GM12891 (cell line): ENCODE measurements at places on chromosomes 16 and 17.

DNA sequence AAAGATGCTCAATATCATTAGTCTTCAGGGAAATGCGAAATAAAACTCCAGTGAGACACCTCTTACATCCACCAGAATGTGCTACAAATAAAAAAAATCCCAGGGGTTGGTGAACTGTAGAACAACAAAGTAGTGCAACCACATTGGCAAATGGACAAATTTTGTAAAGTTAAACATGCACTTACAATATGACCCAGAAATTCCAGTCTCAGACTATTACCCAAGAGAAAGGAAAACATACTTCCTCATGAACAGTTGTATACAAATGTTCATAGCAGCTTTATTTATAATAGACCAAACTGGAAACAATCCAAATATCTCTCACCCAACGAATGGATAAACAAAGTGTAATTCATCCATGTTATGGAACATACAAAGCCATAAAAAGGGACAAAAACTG, 239.5 kb downstream of the ABCC12 start:
- DNase-seq, result no peak

DNA sequence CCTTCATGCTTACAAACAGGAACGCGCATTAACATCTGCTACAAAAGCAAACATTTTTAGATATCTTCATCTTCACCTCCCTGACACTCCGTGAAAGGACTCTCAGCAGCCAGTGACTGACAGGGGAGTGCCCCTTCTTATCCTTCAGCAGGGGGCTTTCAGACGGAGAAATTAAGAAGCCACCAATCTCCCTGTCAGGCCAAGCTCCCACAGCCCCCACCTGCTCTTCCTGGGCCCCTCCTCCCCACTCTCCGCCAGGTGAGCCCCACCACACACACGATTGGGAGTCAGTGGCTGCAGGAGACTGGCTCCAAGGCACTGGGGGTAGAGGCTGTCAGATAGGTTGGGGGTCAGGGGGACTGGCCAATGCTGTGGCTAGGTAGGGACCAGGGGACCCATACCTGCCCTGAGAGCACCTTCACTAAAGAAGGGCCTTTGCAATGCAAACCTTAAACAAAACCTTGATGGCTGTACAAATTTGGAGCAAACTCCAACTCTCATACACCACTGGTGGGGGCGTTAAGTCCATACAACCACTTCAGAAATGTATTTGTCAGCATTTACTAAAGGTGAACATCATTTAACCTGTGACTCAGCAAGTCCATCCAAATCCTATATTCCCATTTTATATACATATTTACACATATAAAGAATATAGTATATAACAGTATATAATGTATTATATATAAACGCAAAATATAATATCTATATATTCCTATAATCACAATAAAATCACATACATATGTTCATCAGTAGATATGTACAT, 232.2 kb downstream of the ZNF423 start:
- DNase-seq, result no peak

GRCh38 chr16:78729687-78730086, 630.2 kb downstream of the WWOX start:
- no peak for DNase-seq

DNA sequence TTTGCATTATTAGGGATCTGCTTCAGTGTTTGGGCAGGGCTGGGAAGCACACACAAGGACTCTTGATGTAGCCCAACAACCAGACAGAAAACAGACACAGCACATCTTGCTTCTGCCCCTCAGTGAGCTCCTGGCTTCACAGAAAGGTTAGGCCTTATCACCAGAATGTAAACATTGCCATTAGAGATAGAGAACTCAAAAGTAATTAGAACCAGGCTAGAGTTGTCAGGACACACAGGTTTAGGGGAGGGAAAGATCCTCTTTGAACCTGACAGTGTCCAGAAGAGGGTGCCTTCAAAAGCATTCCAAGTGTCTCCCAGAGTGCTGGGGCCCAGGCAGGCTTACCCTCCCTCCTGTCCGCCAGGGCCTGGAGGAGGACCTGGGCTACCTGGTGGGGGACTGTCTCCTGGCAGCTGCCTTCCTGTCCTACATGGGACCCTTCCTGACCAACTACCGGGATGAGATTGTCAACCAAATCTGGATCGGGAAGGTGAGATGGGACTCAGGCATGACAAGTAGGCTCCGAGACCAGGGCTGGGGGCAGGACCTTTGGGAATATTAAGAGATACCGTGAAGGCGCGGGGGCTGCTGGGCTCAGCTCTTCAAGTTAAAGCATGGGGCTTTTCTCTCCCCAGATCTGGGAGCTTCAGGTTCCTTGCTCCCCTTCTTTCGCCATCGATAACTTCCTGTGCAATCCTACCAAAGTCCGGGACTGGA, 16.9 kb upstream of the KDM6B start:
- DNase-seq, result no peak

- no peak for DNase-seq
These were observed 5.3 kb downstream of the FAM234A start for GRCh38 chr16:239948-240277.

- DNase-seq, result no peak
These were observed 24.4 kb upstream of the EFCAB13 start for GRCh38 chr17:47299239-47299910.

GRCh38 chr16:10617662-10618420, 37.4 kb upstream of the EMP2 start:
- no peak for DNase-seq

DNA sequence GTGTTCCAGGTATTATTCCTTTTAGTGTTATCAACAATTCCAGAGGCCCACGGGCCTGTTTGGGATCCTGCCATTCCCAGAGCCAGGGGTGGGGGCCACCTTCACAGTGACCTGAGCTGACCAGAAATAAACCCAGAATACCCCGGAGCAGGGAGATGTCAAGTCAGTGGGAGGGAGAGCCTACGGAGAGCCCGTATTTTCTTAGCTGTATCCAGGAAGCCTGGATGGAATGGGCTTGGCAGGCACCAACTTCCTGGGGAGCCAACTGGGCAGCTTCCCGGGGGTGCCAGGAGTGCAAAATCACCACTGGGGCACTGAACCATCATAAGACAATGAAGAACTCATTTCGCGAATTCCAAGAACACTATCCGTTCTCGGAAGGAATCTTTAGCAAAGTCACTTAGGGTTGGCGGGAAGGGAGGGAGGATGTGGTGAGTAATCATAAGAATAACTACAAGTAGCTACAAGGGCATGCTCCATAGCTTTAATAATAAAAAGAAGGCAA, 13.2 kb upstream of the MRTFB start:
- DNase-seq, result no peak

DNA sequence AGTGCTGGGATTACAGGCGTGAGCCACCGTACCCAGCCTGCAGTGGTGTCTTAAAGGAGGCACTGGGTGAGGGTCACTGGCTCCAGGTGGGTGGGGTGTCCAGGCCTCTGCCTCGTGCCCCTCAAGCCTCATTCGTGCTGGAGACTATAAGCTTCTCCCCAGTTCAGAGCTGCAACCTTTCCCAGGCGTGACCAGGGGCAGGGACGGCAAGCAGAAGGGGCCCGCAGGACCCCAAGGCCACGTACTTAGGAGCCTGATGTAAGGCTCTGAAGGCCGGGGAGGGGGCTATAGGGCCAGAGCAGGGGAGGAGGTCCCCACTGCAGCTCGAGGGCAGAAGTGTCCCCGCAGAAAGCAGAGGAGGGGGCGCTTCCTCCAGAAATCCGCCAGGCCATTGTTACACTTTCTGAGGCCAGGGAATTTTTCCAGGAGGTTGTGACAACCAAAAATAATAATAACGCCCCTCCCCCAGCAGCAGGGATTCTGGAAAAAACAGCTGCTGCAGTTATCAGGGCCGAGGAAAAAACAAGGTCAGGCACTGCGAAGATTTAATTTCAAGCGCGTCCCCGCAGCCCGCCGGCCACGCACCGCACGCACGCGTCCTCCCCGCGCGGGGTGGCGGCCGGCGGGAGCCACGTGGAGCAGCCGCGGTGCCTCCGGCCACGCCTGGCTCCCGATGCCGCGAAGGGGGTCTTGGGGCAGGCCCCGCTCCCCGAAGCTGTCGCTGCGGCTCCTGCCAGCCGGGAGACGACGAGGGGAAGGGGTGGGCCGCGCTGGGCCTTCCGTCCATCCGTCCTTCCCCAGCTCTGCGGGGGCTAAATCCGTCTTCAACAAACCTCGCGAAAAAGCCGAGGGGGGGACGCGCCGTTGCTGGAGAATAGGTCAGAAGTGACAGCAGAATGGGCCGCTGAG, 45.8 kb upstream of the SLC38A10 start:
- no peak for DNase-seq

GRCh38 chr16:23676924-23677480, 1.7 kb upstream of the PLK1 start:
- no peak for DNase-seq

DNA sequence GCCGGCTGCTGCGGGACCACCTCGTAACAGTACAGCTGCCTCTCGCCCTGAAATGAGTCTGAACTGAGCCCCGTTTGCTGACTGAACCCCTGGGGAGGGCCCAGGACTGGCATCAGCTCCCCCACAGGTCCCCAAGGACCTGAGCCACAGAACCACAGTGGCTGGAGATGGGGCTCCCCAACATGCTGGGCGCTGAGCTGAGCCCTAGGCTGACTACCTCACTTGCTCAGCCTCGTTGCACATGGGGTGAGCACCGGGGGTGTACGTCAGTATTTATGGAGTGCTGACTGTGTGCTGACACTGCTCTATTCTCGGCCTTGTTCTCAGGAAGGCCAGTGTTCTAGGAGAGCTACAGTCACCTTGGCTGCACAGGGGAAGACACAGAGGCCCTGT, 6.6 kb upstream of the VASN start:
- DNase-seq, result no peak

DNA sequence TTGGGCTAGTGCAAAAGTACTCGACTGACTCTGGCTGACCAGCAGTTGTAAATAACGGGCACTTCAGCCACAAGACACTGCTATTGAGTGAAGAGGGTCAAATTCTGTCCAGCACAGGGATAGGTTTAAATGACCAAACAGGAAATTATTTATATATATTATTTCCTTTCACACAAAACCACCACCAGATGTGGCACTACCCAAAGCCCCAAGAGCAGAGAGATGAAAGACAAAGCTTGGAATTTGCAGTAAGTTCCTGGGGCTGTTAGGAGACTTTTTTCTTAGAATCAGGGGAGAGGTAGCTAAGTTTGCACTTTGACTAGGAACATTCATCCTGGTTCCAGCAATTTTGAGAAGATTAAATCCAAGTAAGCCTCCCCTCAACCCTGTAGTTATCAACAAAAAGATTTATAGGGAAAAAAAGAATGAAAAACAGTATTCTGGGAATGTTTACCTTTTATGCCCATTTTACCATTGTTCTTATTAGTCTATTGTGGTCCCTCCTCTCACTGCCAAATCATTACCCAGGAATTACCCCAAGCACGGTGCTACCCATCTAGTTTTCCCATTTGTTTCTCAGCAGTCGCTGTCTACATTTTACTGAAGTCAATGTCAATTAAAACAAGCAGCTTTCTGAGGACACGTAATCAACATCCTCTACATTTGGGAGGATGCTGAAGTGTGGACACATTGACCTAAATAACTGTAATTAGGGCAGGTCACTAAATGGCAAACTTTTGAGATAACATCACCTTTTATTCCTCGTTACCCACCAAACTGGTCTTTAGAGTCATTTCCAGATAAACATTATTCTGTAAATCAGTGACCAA, 43.5 kb downstream of the GRB7 start:
- no peak for DNase-seq

DNA sequence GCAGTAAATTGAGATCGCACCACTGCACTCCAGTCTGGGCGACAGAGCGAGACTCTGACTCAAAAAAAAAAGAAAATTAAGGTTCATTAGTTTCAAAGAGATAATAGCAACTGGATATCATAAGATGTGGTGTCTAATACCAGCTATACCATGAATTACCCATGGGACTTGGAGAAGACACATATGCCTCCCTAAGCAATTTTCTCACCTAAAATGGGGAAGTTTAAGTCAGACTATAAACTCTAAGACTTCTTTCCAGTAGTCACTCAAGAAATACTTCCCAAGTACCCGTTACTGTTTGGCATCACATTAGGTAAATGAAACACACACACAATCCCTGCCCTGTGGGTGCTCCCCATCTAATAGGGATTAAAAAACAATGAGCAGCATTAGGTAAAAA, 22.6 kb downstream of the SMURF2 start:
- DNase-seq, result no peak

DNA sequence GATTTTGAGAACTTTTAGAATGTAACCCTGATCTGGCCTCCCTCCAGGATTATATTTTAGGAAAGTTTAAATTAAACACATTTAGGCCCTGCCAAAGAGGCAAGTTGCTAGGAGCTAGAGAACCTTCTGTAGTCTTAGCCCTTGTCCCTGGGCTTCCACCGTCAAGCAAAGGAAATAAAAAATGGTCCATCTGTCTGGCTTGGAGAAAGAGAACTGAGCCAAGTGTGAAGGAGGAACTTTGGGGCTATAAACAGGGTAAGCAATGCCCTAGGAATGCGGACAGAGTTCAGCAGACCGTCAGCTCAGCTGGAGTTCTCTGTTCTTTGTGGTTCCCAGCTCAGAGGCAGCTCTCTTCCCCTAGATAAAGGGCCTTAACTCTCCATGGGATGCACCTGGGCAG, 29.6 kb downstream of the RCVRN start:
- no peak for DNase-seq

DNA sequence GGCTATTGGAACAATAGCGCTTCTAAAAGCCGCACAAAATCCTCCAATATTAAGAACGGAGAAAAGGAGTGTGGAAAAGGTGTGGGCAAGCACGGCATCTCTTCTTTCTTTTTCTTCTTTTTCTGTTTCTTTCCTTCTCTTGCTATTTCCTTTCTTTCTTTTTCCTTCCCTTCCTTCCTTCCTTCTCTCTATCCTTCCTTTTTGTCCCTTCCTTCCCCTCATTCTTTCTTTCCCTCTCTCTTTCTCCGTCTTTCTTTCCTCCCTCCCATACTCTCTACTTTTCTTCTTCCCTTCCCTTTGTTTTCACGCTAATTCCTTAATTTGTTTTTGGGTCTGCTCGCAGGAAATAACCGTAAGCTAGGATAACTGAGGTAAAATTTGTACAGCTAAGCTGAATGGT, 478.2 kb downstream of the MAF start:
- no peak for DNase-seq

GRCh38 chr17:68497885-68498319, 14.3 kb upstream of the PRKAR1A start:
- peak; percentile 52 for DNase-seq

- DNase-seq, result no peak
These were observed 6.0 kb downstream of the KRT15 start for GRCh38 chr17:41512546-41513167.

- DNase-seq, result no peak
These were observed 69.3 kb downstream of the CRISPLD2 start for GRCh38 chr16:84889066-84889465.

DNA sequence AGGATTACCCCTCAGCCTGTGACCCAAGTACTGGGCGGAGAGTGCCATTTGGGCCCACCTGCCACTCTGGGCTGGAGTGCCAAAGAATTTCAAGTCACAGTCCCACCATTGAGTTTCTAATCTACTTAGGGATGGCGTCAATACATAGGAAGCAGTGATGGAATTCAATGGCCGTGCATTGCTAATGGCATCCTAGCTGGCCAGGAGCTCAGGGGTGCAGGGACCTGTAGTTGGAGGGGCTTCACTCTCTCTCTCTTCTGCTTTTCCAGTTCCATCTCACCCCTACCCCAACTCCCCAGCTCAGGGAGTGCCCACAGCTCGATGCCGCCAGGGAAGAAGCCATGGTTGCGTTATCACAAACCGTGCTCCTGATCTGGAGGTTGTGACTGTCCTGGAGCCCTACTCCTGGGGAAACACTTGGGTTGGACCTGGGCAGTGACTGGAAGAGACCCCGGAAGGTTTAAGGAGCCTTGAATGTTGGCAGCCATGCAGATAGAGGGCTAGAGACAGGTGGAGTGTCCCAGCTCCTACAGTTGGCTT, 2.4 kb downstream of the MMP15 start:
- no peak for DNase-seq
